GM23338 (cell line): ENCODE measurements at places on chromosomes 2 and 18. TPM values are rescaled to one million over a fixed set of nuclear protein-coding genes. Genes with fewer than 3 reads are reported as not detected.
A peak's percentile ranks its signal among the peaks of the same experiment; 100 is the strongest.

- no peaks in the 10 kb centered on the region for H3K4me1 ChIP-seq
- H3K4me3 ChIP-seq = no peak overlapping the region
- H3K36me3 ChIP-seq = no peaks in the 10 kb centered on the region
- no peaks in the 10 kb centered on the region for H3K27me3 ChIP-seq
- DNase-seq = no peak
Measured at GRCh38 chr18:46010050-46010449, 42.9 kb upstream of the EPG5 start.

DNA sequence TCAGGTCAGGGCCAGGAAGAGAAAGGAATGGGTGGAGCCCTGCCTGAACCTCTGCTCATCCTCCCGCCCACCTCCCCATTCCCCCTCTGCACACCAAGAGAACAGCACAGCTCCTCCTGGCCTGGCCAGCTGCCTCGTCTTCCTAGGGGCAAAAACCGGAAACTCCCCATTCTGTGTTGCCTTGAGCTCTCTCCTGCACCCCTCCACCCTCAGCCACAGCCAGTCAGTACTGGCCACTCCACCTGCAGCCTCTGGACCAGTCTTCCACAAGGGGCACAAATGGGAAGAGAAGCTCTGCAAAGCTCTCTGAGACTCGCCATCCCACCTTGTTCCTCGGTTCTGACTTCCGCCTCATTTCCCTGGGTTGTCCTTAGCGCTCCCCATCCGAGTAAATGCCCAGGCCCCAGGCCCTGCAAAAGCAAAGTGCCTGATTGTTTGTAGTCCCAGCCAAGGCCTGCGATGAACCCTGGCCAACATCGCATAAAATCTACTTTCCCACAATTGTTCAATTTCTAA lies 39.3 kb upstream of the SLC35G4 start:
- no peak overlapping the region for H3K4me3 ChIP-seq
- no peaks in the 10 kb centered on the region for H3K36me3 ChIP-seq
- DNase-seq = peak; percentile 44
- H3K27me3 ChIP-seq = no peaks in the 10 kb centered on the region
- H3K4me1 ChIP-seq = no peaks in the 10 kb centered on the region
- no peak overlapping the region for H3K27ac ChIP-seq

DNA sequence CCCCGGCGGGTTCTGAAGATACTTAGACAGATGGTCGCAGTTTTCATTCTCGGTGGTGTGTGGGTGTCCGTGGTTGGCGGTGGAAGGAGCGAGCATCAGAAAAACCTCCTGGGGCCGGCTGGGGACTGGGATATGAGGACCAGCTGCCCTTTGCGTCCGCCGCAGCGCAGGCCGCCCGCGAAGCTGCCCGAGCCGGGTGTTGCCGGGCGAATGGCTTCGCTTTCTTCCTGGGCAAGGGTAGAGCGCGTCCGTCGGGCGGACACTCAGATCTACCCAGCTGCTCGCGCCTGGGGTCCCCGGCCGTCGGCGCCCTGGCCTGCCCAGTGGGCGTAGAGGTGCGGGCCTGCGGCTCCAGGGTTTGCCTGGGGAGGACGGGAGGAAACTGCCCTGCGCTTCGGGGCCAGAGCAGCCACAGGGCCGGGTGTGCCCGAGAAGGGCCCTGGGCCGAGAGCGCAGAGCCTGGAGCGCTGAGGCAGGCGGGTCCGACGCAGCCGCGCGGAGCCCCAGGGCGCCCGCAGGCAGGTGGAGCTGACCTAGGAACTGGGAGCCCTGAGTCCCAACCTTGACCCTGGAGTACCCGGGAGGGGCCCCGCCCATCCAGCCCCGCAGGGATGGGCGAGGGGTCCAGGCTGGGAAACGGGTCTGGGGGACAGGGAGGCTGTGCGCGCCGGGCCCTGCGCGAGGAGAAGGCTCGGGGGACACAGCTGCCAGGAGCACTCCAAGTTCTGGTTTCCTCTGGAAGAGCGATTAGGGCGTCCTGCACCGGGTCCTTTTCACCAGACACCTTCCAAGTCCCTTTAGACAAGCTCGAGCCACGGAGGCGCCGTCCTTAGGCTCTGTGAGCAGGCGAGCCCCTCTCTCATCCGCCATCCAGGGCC lies 1.3 kb downstream of the TWIST2 start:
- H3K27me3 ChIP-seq = peaks cover 83% of the 10 kb centered on the region
- DNase-seq = peak; percentile 65
- H3K4me3 ChIP-seq = peak overlapping the region; percentile 66
- H3K4me1 ChIP-seq = peaks cover 12% of the 10 kb centered on the region
- H3K36me3 ChIP-seq = no peaks in the 10 kb centered on the region

ATP6V1B1 gene
- not detected in 2 replicates for total RNA-seq

GRCh38 chr2:237700512-237701032 lies 73.2 kb downstream of the LRRFIP1 start:
- no peaks in the 10 kb centered on the region for H3K36me3 ChIP-seq
- peaks cover 90% of the 10 kb centered on the region for H3K4me1 ChIP-seq
- DNase-seq = peak; percentile 22
- peak overlapping the region; percentile 99 for H3K27ac ChIP-seq
- H3K27me3 ChIP-seq = no peaks in the 10 kb centered on the region

DNA sequence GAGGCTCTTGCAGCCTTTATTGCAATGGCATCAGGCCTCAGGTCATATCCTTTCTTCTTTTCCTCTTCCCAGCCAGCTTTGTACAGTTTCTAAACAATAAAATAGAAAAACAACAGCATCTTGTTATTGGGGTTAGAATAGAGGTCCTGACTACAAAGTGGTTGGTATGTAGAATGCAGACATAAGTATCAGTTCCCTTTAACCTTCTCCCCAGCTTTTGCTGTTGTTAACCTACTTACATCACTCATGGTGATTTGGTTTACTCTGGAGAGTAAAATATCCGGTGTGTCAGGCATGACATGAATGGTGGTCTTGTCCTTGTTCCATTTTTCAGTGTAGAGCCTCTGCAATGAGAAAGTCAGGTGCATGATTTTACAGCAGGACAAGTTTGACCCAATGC lies 69.8 kb downstream of the NEB start:
- no peaks in the 10 kb centered on the region for H3K36me3 ChIP-seq
- no peak overlapping the region for H3K4me3 ChIP-seq
- H3K4me1 ChIP-seq = peaks cover 7% of the 10 kb centered on the region; the same call in 1 of the 2 replicates
- no peak overlapping the region for H3K27ac ChIP-seq
- DNase-seq = no peak

DNA sequence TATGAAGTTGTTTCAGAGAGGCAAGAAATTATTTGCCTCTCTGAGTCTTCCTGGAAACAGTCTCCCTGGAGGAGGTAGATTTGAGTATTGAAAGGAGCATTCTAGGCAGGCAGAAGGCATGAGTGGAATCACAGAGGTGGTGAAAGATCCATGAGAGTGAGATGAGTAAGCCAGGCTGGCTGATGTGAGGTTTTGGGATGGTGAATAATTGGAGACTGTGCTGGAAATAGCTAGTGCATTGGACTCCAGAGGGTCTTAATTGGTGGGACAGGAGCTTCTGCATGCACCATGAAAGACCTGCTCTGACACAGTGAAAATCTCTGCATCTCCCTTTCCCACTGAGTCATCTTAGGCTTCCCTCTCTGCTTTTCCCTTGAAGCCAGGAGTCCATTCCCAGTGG lies 46.3 kb downstream of the CDC42EP3 start:
- H3K4me1 ChIP-seq = no peaks in the 10 kb centered on the region
- H3K36me3 ChIP-seq = no peaks in the 10 kb centered on the region
- no peak for DNase-seq

SNRNP27 gene
- total RNA-seq = 54.3 and 65.2 TPM in 2 replicates

DNA sequence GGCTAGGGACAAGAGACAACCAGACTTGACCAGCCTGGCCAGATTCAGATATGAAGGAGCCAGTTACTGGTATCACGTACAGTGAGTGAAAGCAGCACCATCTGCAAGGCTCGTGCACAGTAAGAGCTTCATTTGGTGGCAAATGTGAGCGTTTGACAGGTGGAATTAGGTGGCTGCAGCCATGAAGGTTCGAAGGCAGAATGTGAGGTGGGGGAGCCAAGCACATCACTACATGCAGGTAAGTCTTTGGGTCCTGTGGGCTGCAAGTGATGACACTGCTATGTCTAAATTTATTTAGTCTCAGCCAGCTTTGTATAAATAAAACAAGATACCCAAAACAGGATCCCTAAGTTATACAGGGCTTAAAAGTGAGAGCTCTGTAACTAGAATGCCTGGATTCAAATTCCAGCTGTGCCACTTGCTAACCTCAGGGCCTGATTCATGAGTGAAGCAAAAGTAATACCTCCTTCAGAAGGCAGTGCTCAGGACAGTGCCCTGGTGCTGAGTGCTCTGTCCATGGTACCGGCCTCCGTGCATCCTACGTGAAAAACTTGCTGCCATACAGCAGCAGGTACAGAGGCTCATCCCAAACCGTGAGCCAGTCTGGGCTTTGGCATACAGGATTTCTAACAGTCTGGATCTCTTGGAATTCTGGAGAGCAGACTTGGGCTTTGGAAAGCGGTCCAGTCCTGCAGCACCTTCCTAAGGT lies 18.6 kb downstream of the DDX18 start:
- peaks cover 13% of the 10 kb centered on the region; the same call in 1 of the 2 replicates for H3K4me1 ChIP-seq
- DNase-seq = peak; percentile 52
- H3K36me3 ChIP-seq = peaks cover 26% of the 10 kb centered on the region
- H3K27me3 ChIP-seq = peaks cover 6% of the 10 kb centered on the region; the same call in 1 of the 2 replicates
- H3K27ac ChIP-seq = no peak overlapping the region
- no peak overlapping the region for H3K4me3 ChIP-seq

ALPI gene
- total RNA-seq = not detected in 2 replicates

DNA sequence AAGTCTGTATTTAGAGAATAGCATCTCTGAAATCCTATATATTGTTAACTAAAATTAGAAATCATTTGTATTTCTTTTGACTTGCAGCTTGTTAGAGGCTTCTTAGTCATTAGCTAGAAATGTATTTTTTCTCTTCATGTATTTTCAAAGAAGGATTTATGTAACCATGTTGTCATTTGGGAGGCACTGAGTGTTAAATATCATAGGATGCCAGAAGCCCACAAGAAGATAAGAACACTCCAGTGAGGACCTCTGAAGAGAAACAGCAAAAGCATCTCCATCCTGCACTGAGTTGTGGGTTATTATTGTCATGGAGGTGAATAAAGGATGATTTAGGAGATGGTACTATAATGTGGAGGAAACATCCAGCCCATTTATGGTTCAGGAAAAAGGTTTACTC lies 93.5 kb downstream of the UBE2E3 start:
- no peaks in the 10 kb centered on the region for H3K27me3 ChIP-seq
- no peak overlapping the region for H3K27ac ChIP-seq
- H3K36me3 ChIP-seq = no peaks in the 10 kb centered on the region
- H3K4me3 ChIP-seq = no peak overlapping the region

DNA sequence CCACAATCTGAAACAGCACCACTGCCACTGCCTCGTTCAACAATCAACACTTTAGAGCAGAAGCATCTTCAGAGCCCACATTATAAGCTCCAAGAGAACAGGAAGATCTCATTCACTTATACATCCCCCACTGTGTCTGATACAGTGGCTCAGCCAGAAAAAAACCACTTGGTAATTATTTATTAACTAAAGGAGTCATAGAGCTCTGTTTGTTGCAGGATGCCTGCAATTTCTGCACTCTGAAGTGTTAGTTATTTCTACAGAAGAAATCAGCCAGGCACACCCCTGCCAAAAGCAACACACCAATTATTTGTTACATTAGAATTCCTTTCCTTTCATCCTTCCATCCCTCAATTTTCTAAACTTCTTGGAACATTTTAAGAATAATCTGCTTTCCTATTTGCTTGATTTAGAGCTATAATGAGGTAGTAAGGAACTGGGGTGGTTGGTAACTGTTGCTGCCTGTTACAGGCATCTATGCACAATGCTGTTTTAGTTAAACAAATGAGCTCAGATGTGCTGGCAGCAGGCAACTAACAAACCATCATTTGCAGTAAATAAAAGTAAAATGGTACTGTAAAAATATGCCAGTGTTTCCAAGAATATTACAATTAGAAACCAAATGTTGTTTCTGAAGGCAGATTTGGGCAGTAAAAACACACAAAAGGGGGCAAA lies 59.9 kb downstream of the DYM start:
- H3K27me3 ChIP-seq = no peaks in the 10 kb centered on the region
- no peak overlapping the region for H3K4me3 ChIP-seq
- DNase-seq = no peak
- peaks cover 10% of the 10 kb centered on the region for H3K4me1 ChIP-seq
- no peaks in the 10 kb centered on the region for H3K36me3 ChIP-seq

DNA sequence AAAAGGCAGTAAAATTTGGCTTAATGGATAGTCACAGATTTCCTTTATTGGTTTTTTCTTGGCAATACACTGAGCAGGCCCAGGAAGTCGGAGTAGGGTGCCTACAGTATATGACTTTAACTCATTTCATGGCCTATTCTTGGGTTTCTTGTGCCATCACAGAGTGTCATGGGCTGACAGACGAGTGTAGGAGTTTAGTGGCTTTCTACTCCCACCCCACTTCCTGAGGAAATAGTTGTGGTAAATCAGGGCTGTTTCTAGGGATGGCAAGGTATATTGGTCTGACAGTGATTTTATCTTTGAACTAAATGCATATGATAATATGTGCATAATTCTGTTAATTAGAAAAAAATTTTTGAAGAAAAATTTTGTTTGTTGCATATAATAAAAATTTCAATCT lies 100.1 kb downstream of the PLCL1 start:
- no peaks in the 10 kb centered on the region for H3K27me3 ChIP-seq
- H3K27ac ChIP-seq = no peak overlapping the region
- no peak overlapping the region for H3K4me3 ChIP-seq
- H3K36me3 ChIP-seq = no peaks in the 10 kb centered on the region
- DNase-seq = no peak

GRCh38 chr18:10077986-10078385 lies 164.2 kb downstream of the VAPA start:
- no peaks in the 10 kb centered on the region for H3K27me3 ChIP-seq
- no peaks in the 10 kb centered on the region for H3K4me1 ChIP-seq
- H3K36me3 ChIP-seq = no peaks in the 10 kb centered on the region; the same call in 1 of the 2 replicates
- H3K4me3 ChIP-seq = no peak overlapping the region
- H3K27ac ChIP-seq = no peak overlapping the region
- DNase-seq = no peak

TTLL4 gene
- 77.8 and 86.9 TPM in 2 replicates for total RNA-seq

DNA sequence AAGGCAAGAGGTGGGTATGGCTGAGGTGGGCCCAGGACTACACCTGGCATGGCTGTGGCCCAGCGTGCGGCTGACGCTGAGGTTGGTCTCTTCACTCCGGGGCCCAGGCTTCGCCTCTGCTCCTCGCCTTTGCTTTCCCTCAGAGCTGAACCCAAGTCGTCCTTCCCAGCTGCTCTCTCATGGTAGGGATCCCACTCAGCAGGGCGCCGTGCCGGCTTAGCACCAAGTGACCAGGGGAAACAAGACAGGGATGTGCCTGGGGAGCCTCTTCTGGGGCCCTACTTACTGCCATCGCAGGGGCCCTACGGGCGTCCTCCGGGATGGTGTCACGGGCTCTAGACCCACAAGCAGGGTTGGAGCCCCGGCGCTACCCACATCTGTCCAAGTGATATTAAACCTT lies 138.1 kb upstream of the ALKAL2 start:
- no peak overlapping the region for H3K27ac ChIP-seq
- no peaks in the 10 kb centered on the region for H3K27me3 ChIP-seq
- H3K4me3 ChIP-seq = no peak overlapping the region
- no peak for DNase-seq
